ENCODE measurements at places on chromosomes 4 and X.

- peak; percentile 77 for DNase-seq
Measured at GRCh38 chrX:68419975-68420374, 13.3 kb downstream of the OPHN1 start.

DNA sequence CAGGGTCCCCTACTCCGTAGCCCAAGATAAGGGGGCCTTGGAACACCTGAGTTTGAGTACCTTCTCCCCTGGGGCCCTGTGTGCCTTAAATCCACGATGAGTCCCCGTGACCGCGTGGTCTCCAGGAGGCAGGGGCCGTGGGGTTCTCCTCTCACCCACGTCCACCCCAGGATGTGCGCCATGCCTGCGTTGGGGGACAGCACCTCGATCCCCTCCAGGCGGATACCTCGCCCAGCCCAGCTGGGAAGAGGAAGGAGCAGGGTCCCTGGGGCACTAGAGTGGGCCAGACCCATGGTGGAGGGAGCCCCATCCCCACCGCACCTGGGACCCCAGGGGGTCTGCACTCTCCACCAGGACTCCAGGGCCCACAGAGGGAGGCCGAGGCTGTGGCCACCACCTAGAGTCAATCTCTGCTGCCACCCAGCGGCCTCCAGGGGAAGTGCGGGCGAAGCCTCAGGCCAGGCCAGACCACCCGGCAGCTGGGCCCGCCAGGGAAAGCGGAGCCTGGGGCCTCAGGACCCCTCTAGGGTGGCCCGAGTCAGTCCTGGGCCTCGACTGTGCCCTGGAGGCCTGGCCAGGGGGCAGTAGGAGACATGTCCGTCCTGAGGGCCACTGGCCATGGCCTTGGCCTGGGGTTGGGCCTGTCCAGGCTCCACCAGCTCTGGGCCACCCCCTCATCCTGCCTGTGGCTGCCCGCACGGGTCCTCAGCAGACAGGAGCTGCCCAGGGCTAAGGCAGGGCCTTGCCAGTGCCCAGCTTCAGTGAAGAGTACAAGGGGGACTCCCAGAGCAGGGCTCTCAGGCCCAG lies 55.0 kb downstream of the FAM53A start:
- DNase-seq = peak; percentile 63

GRCh38 chrX:109934434-109934833 lies 68.5 kb upstream of the TMEM164 start:
- no peak for DNase-seq

GRCh38 chrX:154531626-154532025 lies 15.0 kb downstream of the G6PD start:
- no peak for DNase-seq

- peak; percentile 24 for DNase-seq
Measured at GRCh38 chr4:101141855-101142254, 205.5 kb downstream of the PPP3CA start.

- DNase-seq = no peak
Measured at GRCh38 chrX:40392599-40392998, 188.2 kb upstream of the ATP6AP2 start.

- no peak for DNase-seq
Measured at GRCh38 chrX:136839196-136839595, 41.3 kb downstream of the RBMX start.

- no peak for DNase-seq
Measured at GRCh38 chr4:120691536-120691935, 231.0 kb downstream of the PRDM5 start.

GRCh38 chr4:74475091-74475800 lies 30.3 kb downstream of the AREG start:
- DNase-seq = no peak

DNA sequence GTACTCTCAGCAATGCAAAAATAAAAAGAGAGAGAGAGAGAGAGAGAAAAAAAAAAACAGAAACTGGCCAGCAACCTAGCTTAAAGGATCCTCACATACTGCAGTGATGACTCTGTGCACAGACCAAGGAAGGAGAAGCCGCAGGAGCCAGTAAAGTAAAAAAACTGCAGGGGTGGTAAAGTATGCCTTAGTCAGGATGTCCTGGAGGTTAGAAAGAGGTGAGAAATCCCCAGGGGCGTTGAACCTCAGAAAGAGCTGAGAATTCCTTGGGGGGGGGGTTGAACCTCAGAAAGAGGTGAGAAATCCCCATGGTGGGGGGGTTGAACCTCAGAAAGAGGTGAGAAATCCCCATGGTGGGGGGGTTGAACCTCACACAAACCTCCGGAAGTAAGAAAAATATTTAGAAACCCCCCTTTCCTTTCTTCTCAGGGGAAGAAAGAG lies 48.0 kb downstream of the MAGEA9 start:
- no peak for DNase-seq

DNA sequence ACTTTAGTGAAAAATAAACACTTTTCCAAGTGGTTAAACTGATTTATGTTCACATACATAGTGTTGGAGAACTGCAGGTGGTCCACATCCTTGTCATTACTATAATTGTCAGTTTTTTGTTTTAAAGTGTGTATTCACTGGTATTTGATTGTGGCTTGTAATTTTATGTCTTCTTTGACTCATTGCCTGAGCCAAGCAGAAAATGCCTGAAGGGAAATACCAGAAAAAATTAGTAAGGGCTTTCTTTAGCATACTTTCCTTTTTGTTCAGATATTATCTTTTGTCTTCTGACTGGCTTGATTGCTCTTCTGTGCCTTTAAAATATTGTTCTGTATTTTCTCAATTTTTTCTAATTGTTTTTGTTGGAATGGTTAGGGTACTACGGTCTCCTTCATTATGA lies 981.3 kb downstream of the C4orf33 start:
- no peak for DNase-seq

GRCh38 chrX:13688958-13689740 lies at the start of gene RAB9A:
Gene RAB9A, plus strand, starts transcription at chrX:13689128. Its CDS starts 19,619 bp downstream, at chrX:13708747.
- peak; percentile 80 for DNase-seq

- no peak for DNase-seq
Measured at GRCh38 chr4:136495076-136495475, 1037.2 kb downstream of the PCDH18 start.

DNA sequence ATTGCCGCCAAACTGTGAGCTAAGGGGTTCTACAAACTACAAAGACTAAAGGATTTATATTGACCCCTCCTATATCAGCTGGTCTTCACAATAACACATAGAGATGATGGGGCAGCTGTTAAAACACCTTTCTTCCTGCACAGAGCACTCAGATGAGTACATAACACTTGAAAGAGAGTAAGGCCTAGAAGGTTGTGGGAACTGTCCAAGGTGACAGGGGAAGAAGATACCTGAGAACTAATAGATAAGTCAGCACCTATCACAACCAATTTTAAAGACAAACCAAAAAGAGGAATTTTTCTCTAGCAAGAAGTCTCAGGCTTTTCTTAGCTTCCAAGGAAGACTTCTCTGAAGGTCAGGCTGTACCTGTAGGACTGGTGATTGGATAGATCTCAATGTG lies 19.1 kb upstream of the CXCL6 start:
- no peak for DNase-seq

- DNase-seq = no peak
Measured at GRCh38 chr4:26762650-26763049, 98.0 kb upstream of the STIM2 start.

GRCh38 chr4:159018062-159018629 lies 84.7 kb upstream of the RAPGEF2 start:
- DNase-seq = peak; percentile 66

- no peak for DNase-seq
Measured at GRCh38 chr4:71255976-71256375, 82.8 kb upstream of the SLC4A4 start.

DNA sequence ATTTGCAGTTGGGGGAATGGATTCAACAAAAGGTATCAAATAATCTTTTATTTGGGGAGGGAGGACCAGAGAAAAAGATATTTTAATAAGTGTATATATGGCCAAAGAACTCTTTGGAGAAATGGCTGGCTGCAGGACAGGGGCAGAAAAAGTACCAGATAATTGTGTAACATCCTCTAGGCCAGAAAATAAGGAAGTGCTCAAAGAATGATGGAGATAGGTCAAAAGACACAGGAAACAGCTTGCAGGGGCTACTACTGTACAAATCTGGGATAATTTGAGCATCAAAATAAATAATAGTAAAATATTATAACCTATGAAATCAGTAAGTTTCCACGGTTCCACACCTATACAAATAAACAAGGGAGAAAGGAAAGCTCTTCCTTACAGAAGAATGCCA lies 34.8 kb downstream of the KLHL5 start:
- peak; percentile 49 for DNase-seq

DNA sequence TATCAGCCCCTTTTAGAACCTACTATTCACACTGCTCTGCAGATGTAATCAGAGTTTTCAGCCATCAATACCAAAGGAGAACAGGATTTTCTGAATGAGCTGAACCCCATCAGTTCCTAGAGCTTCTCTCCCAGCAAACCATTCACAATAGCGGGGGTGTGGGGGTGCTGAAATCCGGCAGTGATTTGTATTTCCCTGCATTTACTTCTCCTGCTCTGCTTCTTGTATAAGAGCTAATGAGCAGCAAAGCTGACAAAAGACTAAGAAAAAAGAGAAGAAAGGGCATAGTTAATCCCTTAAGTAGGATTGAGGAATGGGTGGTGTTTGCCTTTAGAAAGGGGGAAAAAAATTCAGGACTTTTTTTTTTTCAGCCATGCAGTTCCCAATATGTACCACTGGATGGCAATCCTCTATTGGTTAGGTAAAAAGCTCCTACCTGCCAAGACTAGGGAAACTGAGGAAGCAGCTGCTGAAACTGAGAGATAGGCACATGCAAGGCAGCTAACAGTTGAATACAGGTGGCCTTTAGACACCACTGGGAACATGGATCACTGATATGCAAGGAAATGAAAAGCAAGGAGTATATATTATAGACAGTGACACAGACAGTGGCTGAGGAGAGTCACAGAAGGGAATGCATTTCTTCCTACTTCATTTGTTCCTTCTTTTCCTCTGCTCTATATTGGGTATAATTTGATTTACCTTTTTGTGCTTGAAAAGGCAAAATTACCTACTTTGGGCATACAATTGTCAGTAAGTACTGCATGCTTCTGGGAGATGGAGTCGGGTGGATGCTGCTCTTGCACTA lies 217.9 kb downstream of the HS6ST2 start:
- peak; percentile 20 for DNase-seq

- no peak for DNase-seq
Measured at GRCh38 chr4:5218376-5219069, 167.2 kb downstream of the STK32B start.

GRCh38 chrX:38669428-38669827 lies 108.1 kb downstream of the TSPAN7 start:
- DNase-seq = no peak

- DNase-seq = peak; percentile 87
Measured at GRCh38 chrX:38817004-38817703, 15.9 kb downstream of the MID1IP1 start.

- DNase-seq = no peak
Measured at GRCh38 chrX:124234348-124234747, 98.1 kb upstream of the TEX13D start.

- DNase-seq = no peak
Measured at GRCh38 chrX:45788941-45789348, 588.3 kb upstream of the DIPK2B start.

DNA sequence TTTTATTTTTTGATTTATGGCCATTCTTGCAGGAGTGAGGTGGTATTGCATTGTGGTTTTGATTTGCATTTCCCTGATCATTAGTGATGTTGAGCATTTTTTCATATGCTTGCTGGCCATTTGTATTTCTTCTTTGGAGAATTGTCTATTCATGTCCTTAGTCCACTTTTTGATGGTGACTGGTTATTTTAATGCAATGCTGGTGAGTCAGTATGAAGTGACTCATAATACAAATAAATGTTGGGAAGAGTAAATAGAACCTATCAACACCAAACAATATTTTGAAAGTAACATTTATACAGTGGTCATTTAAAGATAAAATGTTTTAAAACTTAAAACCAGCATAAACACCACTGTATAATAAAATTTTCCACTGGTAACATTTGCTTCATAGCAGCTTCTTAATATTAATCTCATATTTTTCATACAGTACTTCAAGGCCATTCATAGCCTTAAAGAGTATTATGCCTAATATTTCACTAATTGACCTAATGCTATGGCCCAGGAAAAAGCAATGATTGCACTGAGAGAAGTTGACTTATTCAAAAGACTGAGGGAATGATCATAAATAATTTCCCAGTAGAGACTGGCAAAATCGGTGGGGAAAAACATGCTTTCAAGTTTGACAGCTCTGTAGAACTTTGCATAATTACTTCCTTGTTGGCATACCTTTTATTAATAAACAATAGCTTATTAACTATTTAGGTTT lies 33.9 kb downstream of the CASK start:
- no peak for DNase-seq

DNA sequence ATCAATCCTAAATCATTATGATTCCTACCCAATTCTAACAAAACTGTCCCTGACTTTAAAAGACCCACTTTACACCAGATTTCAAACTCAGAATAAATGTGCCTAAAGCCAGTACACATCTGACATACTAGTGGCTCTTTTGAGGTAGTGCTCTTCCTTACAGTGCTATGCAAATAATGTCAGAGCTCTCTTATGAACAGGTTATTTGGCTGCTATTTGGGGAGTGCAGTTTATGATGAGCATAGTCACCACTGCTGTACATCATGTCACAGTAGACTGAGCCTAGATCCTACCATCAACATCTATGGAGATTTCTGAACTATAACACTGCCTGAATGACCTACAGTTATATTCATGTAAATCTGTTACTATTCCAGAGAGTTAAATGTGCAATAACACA lies 50.4 kb upstream of the PAGE5 start:
- no peak for DNase-seq

GRCh38 chr4:186192066-186192612 lies 772 bp downstream of the CYP4V2 start:
- DNase-seq = peak; percentile 60

DNA sequence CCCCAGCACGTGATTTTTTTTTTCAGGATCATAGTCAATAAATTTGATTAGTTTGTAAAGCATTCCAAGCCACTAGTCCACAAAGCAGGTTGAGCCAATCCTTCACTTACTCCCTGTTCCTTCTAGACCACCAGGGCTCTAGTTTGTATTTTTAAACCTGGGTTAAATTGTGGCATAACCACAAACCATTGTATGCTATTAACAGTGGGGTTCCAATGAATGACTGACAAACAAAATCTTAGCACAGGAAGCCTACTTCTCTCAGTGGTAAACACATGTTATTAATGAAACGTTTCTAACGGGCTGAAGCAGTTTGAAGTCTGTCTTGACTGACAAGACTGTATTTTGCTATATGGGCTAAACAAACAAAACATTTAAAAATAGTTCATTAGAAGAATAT lies 48.6 kb upstream of the GYPA start:
- no peak for DNase-seq

Measured in KBM-7 (cell line).